ENCODE measurements at places on chromosomes 2 and 18. TPM values are rescaled to one million over a fixed set of nuclear protein-coding genes. Genes with fewer than 3 reads are reported as not detected.

DNA sequence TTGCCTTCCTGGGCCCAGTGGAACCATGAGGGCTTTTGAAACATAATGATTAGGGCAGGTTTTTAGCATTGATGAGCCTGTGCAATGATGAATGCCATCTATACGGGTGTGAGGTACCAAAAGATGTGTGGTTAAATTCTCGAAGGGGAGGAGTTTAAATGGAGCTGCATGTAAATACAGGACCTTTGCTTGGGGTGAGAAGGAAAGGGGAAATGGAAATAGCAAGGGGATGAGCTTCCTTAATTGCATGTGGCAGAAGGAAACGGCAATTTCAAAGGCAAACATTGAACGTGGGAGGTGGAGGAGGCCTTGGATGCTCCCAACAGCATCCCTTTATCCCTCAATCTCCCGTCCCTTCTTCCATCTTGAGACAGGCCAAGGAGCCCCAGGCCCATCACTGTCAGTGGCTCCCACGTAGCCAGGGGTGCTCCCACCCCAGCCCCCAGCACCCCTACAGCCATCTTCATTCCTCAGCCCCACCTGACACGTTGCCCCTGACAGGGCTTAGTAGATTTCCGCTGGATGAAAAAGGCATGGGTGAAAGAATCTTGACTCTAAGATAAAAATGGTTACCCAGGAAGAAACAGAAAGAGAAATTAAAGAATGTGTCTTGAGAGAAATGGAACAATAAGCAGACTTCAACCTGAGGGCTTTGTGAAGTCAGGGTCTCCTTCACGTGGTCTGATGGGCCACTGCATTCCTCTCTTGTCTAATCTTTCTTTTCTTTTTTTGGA lies 32.5 kb downstream of the INPP5D start:
- DNase-seq, result no peak

DNA sequence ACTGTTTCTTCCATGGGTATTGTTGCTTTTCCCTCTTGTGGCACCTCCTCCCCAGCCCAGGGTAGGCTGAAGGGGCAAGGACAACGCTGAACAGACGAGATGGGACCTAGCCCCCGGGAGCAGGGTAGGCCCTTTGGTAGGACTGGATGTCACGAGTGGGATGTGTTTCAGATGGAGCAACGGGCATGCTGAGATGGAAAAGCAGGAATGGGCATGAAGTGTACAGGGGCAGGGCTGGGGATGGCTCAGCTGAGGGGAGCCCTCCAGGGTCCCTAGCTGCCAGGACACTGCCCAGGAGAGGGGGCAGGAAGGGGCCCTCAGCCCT lies 33.4 kb downstream of the ARHGEF4 start:
- DNase-seq, result no peak

DNA sequence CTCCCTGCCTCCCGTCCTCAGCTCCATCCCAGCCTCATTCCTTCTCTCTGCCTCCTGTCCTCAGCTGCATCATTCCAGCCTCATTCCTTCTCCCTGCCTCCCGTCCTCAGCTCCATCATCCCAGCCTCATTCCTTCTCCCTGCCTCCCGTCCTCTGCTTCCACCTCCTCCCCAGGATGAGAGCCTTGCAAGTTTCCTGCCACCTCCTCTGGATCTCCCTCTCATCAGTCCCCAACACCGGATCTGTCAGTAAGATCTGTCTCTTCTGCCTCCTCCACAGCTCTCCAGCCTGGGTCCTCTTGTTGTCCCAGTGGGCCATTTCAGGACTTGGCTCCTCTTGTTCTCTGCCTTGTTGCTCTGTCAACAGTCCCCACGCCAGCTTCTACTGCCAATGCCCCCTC lies 130.9 kb downstream of the NDUFA10 start:
- DNase-seq, result no peak

DNA sequence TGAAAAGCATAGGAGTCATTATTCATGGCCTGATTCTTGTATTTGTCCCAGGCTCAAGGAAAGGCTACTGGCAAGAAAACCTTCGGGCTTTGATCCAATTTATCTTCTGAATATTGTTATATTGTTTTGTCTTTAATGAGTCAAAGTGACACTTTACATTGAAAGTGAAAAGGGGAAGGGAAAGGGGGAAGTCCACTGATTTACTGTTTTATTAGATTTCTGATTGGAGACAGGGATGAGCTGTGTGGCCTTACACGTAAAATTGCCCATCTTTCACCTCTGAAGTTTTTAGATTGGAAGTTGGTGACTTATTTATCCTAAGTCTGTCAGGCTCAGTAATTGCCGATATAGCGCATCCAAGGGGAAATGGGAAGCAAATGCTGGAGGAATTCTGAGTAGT lies 843.8 kb upstream of the LRRTM1 start:
- DNase-seq, result no peak

DNA sequence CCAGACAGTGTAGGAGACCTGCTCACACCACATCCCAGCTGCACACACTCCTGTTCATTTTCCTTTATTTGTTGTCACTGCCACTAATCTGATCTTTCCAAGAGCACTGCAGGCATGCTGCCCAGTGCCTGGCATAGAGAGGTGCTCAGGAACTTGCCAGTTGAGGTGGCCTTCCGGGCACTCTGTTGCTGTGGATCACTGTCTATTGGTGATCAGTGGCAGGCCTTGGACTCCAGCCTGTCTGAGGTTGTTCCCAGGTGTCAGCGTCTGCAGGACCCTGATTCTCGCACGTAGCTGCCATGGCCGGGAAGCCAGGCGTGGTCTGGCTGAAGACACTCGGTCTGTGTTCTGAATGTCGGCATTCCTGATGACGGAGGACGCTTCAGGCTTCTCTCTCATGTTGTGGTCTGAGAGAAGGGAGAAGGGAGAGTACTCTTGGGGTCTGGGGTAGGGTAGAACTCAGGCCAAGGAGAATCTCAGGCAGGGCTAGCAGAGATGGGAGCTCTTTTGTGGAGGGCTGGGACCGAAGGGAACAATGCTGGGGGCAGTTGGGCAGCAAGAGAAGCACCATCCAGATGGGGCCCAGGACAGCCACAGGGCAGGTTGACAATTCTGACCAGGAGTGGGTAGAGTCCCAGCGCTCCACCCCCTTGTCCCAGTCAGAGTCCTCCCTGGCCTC lies 240.9 kb downstream of the MYCN start:
- DNase-seq, result no peak

DNA sequence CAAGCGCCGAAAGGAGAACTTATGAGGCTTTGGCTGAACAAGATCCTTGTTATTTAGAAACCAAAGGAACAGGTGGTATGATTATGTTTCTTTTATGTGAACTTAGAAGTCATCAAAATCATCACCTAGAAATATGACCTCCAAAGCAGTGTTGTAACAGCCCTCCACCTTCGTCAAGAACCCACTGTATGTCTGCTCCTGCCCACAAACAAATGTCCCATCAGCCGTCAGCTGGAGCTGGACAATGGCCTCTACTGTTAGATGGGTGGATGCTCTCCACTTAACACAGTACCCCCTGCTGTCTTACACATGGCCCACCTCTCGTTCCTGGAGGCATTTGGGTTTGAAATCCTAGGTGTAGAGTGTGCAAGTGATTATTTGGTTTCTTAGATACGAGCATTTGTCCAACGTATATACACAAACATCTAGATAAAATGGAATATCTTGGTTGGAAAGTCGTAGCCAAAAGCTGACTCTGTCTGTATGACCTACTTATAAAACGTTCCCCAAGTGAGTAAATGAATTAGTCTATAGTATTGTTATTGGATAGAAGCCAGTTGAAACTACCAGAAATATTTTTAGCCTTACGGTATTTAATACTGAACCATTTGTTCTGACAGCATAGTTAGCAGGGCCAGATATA lies 113.0 kb downstream of the CRIM1 start:
- peak; percentile 74 for DNase-seq

DNA sequence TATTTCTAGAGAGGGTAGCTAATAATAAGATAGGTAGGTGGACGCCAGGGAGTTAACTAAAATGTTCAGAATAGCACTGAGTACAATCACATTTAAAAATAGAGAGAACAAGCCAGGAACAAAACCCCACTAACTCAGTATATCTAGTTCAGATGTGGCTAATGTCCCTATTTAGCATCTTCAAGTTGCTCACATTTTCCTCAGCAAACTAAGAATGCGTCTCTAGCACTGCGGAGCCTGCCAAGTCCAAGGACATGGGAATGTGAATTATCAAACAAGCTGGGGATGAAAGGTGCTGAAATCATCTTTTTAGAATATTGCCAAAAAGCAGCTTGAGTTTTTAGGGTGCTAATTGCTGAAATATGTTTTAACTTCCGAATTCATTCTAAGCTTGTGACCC lies 398.5 kb upstream of the FIGN start:
- no peak for DNase-seq

DNA sequence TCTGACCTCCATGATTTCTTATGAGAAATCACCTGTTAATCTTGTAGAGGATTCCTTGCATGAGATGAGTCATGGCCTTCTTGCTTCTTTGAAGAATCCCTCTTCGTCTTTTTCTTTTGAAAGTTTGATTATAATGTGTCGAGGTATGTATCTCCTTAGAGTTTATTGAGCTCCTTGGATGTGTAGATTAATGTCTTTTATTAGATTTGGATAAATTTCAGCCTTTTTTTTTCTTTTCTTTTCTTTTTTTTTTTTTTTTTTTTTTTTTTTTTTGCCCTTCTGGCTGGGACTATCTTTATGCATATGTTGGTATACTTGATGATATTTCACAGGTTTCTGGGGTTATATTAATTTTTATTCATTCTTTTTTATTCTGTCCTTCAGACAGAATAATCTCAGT lies 72.3 kb upstream of the ITGA4 start:
- no peak for DNase-seq

DNA sequence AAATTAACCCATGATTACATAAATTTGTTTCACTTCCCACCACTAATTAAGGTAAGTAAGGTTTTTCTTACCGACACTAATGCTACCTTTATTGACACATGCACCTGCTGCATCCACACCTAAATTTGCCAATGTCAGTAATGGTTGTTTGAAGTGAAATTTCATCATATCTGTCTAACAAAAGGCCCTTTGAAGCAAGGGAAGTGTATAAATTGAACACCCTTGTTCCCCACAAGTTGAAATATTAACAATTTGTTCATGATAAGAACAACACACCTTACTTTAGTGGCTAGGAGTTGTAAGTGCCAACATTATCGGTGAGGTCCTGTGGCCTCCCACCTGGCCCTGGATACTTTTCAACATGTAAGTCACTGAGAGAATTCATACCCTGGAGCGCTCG lies 116.3 kb upstream of the CDCA7 start:
- no peak for DNase-seq

- DNase-seq, result peak; percentile 84
Measured at GRCh38 chr2:184598316-184599053, at the start of gene ZNF804A. Gene ZNF804A, plus strand, starts transcription at chr2:184598529. Its CDS starts 431 bp downstream, at chr2:184598960.

GRCh38 chr2:239534581-239535412 lies 134.0 kb upstream of the HDAC4 start:
- DNase-seq, result no peak

- DNase-seq, result no peak
Measured at GRCh38 chr2:75454241-75454620, 106.5 kb downstream of the EVA1A start.

GRCh38 chr2:42903821-42904575 lies 111.6 kb upstream of the HAAO start:
- DNase-seq, result no peak

Gene MTLN
- polyA plus RNA-seq, result 214 TPM

Gene CYP27C1
- not detected for polyA plus RNA-seq

Gene C2orf15
- polyA plus RNA-seq, result 6.6 TPM

Gene HOXD1
- 4.3 TPM for polyA plus RNA-seq

Gene MYO5B
- polyA plus RNA-seq, result 17.8 TPM

Gene CRYGC
- not detected for polyA plus RNA-seq

Gene GREB1L
- not detected for polyA plus RNA-seq

Gene ARHGAP28
- 4.6 TPM for polyA plus RNA-seq

Gene AOX1
- polyA plus RNA-seq, result 43.7 TPM

Gene STPG4
- not detected for polyA plus RNA-seq
